ENCODE measurements at places on chromosomes 6 and 20.

DNA sequence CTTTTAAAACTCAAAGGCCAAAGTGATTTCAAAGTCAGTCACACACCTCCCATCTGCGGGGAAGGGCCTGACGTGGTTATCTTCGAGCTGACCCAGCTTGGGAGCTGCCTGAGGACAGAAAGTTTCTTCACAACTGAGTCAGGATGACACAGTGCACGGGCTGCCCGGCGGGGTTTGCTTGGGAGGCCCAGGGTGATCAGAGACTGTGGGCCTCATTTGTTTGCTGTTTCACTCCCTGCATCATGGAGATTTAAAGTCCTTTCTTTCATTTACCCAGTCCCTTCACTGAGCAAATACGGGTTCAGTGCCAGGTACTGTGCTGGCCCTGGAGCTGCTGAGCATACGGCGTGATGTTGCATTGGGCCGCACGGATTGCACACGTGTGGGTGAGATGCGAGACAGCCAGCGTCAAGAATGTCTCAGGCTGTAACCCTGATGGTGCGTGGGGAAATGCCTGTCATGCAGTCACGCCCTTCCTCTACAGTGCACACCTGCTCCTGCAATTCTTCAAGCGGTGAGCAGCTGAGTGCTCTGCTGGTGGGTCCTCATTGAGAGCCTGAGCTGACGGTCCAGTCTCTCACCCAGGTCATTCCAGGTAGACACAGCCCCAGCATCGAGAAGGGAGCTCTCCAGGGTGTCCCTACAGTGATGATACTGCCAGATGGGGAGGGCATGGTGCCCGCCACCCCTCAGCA lies 82.7 kb upstream of the PMEPA1 start:
- no peak for DNase-seq

DNA sequence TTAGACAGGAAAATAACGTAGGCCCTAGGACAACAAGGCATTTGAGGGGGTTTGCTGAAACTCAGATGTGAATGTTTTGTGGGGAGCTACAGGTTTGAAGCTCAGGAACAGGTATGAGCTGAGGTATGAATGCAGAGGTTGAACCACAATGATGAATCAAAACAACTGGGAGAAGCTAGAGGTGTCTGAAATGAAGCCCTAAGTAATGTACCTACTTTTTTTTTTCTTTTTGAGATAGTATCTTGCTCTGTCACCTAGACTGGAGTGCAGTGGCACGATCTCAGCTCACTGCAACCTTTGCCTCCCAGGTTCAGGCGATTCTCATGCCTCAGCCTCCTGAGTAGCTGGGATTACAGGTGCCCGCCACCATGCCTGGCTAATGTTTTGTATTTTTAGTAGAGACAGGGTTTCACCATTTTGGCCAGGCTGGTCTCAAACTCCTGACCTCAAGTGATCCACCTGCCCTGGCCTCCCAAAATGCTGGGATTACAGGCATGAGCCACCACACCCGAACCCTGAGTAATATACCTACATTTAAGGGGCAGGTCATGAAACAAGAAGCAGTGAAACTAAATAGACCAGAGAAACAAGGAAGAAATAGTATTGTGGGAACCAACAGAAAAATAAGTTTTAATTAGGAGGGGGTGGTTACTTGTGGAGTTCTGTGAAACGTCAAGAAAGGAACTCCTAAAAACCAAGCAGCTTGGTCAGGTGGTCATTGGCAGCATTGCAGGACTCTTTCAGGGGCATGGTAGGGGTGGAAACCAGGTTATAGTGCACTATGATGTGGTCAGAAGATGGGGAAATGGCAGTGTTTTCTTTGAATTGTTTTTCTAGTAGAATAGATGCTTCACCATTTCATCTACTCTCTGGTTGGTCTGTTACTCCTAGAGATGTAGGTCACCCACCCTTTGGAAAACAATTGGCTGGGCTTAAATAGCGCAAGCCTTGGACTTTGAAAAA lies 138.1 kb downstream of the CD164 start:
- DNase-seq, result no peak

GRCh38 chr6:42292004-42292740 lies 74.5 kb upstream of the MRPS10 start:
- DNase-seq, result no peak

DNA sequence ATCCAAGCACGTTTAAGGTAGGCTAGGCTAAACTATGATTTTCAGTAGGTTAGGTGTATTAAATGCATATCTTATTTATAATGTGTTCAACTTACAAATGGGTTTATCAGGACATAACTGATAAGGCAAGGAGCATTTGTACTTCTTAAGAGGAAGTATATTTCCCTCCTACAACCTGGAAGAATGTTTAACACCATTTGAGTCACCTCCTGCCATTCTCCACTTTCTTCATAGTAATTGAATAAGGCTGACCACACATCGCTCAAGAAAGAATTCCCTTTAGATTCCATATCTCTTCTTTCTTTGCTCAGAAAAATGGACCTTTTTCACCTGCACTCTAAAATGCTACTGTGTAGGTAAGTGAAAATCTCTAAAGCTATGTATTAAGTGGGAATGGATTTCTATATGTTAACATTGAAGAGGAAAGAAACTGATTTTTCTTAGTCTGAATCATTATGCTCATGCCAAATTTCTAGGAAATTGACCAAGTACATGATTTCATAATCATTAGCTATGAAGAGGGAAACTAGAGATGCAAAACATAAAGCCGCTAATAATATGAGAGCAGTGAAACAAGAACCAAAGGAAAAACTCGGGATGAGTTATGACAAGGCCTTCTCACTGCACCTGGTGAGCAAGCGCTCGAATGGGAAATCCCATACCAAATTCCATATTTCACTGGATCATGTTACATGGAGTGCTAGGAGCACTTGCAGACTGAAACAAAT lies 210.4 kb downstream of the ALDH8A1 start:
- DNase-seq, result no peak

GRCh38 chr20:39913274-39913673 lies 775.8 kb downstream of the MAFB start:
- DNase-seq, result no peak

- peak; percentile 78 for DNase-seq
These were observed 178.4 kb upstream of the EYA4 start for GRCh38 chr6:133062696-133063306.

- DNase-seq, result no peak
These were observed 587.8 kb downstream of the EPM2A start for GRCh38 chr6:145147559-145147958.

- peak; percentile 30 for DNase-seq
These were observed 145.5 kb upstream of the RPS6KA2 start for GRCh38 chr6:166772518-166772917.

GRCh38 chr20:29086938-29087337 lies 2170.5 kb upstream of the DEFB115 start:
- DNase-seq, result no peak

DNA sequence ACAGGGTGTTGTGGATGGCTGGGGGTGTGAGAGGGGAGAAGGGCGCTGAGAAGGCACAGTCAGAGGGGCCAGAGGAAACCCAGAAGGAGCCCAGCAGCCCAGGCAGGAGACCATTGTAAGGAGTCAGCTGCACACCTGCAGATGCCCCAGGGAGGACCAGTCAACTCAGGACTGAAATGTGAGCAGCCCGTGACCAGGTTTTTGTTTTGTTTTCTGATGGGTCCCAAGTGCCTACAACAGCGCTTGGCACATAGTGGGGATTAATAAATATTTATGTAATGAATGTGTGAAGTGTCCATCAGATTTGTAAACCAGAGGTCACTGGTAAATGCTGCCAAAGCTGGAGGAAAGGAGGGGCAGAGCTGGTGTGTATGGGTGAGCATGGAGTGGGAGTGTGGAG lies 30.2 kb downstream of the TRAM2 start:
- peak; percentile 49 for DNase-seq

- no peak for DNase-seq
These were observed 404.6 kb downstream of the BTBD9 start for GRCh38 chr6:38234934-38235682.

DNA sequence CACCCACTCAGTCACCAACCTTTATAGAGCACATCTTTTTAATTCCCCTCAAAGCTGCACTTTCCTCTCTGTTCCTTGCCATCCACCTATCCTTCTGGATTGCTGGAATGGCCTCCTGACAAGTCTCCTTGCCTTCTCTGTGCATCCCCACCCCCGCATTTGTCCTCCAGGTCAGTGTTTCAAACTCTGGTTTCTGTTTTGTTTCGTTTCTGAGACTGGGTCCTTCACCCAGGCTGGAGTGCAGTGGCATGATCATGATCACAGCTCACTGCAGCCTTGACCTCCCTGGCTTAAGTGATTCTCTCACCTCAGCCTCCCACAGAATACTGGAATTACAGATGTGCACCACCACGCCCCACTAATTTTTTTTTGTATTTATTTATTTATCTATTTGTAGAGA lies 96.2 kb downstream of the PLCB1 start:
- DNase-seq, result no peak

GRCh38 chr6:167047554-167047953 lies 48.4 kb downstream of the CEP43 start:
- no peak for DNase-seq

GRCh38 chr20:36261389-36262105 lies 25.3 kb downstream of the AAR2 start:
- no peak for DNase-seq

DNA sequence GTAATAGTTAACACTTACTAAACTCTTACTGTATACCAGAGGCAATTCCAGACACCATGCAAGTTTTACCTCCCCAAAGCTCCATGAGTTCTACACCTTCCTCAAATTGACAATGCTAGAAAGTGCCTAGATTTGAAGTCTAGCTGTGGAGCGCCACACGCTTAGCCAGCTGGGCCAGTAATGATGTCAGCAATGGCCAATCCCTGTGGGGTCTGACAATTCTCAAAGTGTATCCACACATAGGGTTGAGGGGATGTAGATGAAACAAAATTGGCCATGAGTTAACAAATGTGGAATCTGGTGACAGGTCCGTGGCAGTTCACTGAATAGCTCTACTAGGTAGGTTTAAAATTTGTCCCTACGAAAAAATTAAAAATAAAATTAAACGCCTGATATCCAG lies 1.3 kb downstream of the ZNF343 start:
- DNase-seq, result no peak

DNA sequence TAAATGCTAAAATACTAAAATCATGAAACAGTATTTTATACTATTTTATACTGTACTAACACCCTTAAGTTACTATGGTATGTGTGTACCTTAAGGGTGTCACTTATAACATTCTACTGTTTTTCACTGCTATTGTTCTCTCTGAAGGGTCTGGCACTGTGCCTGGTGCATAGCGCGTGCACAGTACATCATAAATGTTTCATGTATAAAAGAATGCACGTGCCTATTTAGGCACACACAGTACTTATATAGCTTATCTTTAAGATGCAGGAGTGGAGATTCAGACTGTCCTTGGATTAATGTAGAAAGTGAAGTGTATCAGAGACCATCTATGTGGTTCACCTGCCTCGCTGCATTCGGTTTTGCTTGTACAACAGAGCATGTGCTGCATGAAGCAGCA lies 64.0 kb upstream of the SGK1 start:
- no peak for DNase-seq

- DNase-seq, result no peak
These were observed 90.4 kb downstream of the SLC2A10 start for GRCh38 chr20:46799781-46800408.
